ENCODE measurements at places on chromosomes 2 and 18.

DNA sequence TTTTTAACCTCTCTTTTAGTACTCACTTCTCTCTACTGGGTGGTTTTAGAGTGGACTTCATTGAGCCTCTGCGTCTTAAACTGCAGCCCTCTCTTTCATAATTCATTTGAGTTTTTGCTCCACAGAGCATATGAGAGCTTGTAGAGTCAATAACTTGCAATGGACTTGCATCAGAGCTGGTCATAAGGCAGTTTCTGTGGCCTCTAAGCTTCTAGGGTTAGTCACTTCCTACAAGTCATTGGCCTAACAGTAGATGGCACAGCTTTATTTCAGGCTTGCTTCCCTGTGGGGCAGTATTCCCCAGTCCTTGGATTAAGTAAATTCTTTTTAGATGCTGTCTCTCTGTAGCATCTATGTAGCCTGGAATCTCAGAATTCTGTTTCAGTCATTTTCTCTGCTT lies 1435.7 kb downstream of the LRP1B start:
- DNase-seq = no peak

- no peak for DNase-seq
Observed at GRCh38 chr2:73283545-73284295, 558 bp downstream of the FBXO41 start.

GRCh38 chr2:54553075-54553474 lies 96.9 kb downstream of the SPTBN1 start:
- DNase-seq = no peak

DNA sequence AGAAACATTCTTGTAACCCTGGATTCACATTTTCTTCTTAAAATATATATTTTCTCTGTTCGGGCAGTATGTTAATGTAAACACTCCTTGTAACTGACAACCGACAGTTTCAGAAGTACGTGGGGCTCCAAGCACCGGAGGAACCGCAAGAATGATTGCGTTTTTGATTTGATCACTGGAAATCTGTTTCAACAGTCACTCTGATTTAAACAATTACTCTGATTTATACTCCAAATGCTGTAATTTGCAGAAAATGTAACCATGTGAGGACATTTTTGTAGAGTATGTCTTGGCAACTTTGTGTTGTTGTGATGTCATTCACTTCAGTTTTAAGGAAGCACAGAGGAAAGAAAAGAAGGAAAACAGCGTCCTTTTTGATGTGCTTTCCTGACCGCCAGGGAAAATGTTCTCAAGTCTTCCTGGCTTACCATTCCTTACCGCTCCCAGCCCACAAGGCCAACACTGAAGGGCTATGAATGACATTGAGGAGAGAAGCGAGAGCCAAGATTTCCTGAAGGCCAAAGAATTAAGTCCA lies 77.7 kb downstream of the APOB start:
- DNase-seq = no peak

GRCh38 chr2:65296971-65297370 lies 69.3 kb downstream of the ACTR2 start:
- DNase-seq = no peak

DNA sequence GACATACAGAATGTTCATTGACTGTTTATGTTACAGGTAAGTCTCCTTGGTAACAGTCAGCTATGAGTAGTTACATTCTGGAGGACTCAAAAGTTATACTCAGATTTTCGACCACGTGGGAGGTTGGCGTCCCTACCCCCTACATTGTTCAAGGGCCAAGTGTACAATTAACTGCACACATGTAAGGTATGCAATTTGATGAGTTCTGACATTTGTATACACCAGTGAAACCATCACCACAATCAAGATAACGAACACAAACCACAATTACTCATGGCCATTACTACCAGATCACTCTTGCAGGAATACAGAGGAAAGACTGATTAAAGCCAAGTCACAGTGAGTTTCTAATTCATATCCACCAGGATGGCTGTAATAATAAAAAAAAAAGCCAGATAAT lies 39.6 kb upstream of the LDLRAD4 start:
- no peak for DNase-seq

DNA sequence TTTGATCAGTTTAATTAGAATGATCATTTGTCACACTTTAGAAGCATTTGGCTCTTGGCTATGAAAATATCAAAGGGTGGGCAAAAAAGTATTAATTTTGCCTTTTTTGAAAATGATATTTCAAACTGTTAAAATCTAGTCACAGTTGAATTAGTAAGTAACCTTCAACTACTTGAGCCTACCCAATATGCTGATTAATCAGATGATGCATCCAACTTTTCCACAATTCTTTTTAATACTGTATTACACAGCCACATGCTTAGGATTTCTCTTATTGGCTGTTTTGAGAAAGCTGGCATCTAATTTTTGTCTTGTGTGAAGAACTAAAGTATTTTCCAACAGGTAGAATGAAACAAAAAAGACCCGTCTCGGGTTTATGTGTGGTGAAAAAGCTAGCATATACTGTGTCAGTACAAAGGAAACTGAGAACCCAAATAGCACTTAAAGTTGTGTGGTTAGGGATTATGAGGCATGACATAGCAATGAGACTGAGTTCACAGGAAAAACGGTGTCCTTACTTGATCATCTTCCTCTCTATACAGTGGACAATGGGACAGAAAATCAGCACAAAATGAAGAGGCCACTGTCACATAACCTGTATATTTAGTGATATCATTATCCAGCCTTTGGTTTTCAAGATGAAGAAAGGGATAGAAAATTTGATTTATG lies 11.7 kb downstream of the OSBPL6 start:
- no peak for DNase-seq
